ENCODE measurements at places on chromosomes 12 and 14. TPM values are rescaled to one million over a fixed set of nuclear protein-coding genes. Genes with fewer than 3 reads are reported as not detected.

Gene BMP4
- 17.0 TPM for total RNA-seq

Gene NDUFA9
- 18.7 TPM for total RNA-seq

Gene HCAR1
- 20.6 TPM for total RNA-seq

Gene MMP14
- 84.4 TPM for total RNA-seq

Gene KRT86
- not detected for total RNA-seq

Gene SPTSSA
- 17.1 TPM for total RNA-seq

Gene ZNF268
- 15.4 TPM for total RNA-seq

Gene JDP2
- total RNA-seq, result 35.7 TPM

Gene PTCSC3
- total RNA-seq, result not detected

Gene PLA2G1B
- total RNA-seq, result not detected

Gene ACRBP
- total RNA-seq, result 0.66 TPM

Gene AMIGO2
- total RNA-seq, result 28.2 TPM

Gene KRT73
- total RNA-seq, result not detected

Gene IL26
- not detected for total RNA-seq

Gene C12orf50
- total RNA-seq, result not detected

Gene FOXG1
- not detected for total RNA-seq

Gene MGST1
- total RNA-seq, result 301 TPM

Gene CD163L1
- 3.5 TPM for total RNA-seq

Gene SLC25A47
- not detected for total RNA-seq

Gene KCNA1
- 0.48 TPM for total RNA-seq

Gene ACVRL1
- 109 TPM for total RNA-seq

Gene CACNA2D4
- 3.3 TPM for total RNA-seq

Gene METTL25
- 10.4 TPM for total RNA-seq

Gene PLCZ1
- total RNA-seq, result not detected

Gene CLEC9A
- total RNA-seq, result not detected

Gene GLIPR1L2
- 0.80 TPM for total RNA-seq

Gene SMCO2
- total RNA-seq, result not detected

Gene RPL10L
- total RNA-seq, result not detected

Gene RERGL
- 1.4 TPM for total RNA-seq

Gene EML5
- total RNA-seq, result 5.6 TPM

Gene CARMIL3
- total RNA-seq, result 0.98 TPM

Gene KCNMB4
- total RNA-seq, result 0.98 TPM

Gene DPF3
- total RNA-seq, result 0.32 TPM

Gene COX8C
- total RNA-seq, result not detected

Gene DAD1
- total RNA-seq, result 238 TPM

Gene DBX2
- total RNA-seq, result 0.73 TPM

Gene TMEM117
- total RNA-seq, result 6.1 TPM

Gene L3HYPDH
- total RNA-seq, result 70.9 TPM

Gene SPRYD4
- total RNA-seq, result 2.9 TPM

Gene PLEKHD1
- 2.3 TPM for total RNA-seq

Gene ZC2HC1C
- 0.96 TPM for total RNA-seq

Gene GPD1
- 235 TPM for total RNA-seq

Gene CLEC4D
- total RNA-seq, result 0.15 TPM

Gene CORO1C
- 121 TPM for total RNA-seq

Gene NTF3
- 1.3 TPM for total RNA-seq

Gene REM2
- total RNA-seq, result 1.3 TPM

Gene CRIP2
- total RNA-seq, result 46.2 TPM

Gene TAPBPL
- total RNA-seq, result 22.9 TPM

Gene SLC39A2
- not detected for total RNA-seq

Gene KRT74
- not detected for total RNA-seq

Gene IL22
- total RNA-seq, result not detected

Gene GPR84
- total RNA-seq, result not detected

Gene TCL1B
- total RNA-seq, result not detected

Gene C1QL4
- total RNA-seq, result 0.33 TPM

Gene PTPRO
- total RNA-seq, result 2.5 TPM

Gene ENDOU
- 1.0 TPM for total RNA-seq

Gene CNTN1
- total RNA-seq, result 1.1 TPM
